ENCODE measurements at places on chromosomes 5 and 9.

GRCh38 chr5:137487600-137487999 lies 11.5 kb downstream of the SPOCK1 start:
- DNase-seq, result no peak

DNA sequence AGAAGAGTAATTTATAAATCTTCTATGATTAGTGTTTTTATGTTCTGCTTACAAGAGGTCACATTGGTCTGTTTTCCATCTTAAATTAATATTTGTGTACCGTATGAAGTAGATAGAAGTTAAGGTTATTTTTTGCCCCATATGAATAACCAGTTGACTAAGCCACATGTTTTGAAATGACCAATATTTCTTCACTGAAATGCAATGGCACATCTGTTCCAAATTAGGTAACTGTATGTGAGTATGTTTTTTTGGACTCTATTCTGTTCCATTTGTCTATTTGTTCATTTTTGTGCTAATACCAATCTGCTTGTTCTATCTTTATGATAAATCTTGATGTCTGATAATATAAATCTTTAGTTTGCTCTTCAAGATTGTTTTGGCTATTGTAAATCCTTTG lies 17.7 kb downstream of the JAK2 start:
- no peak for DNase-seq

DNA sequence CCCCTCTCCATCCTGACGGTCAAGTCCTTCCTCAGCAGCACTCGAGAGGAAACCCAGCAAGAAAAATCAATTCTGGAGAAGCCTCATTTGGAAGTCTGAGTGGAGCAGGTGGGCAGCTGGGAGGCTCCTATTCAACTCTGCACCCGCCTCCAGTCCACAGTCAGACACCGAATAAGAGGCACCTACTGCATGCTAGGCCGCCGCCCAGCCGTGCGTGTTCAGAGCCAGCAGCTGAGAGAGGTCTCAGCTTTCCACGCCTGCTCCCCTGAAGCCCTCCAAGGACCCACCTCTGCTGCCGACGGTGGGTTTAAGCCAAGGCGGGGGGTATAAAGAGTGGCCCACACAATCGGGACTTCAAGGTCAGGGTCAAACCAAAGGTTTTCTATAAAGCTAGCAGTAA lies 41.9 kb downstream of the VAV2 start:
- no peak for DNase-seq

- no peak for DNase-seq
Measured at GRCh38 chr5:7886849-7887475, 18.0 kb downstream of the MTRR start.

DNA sequence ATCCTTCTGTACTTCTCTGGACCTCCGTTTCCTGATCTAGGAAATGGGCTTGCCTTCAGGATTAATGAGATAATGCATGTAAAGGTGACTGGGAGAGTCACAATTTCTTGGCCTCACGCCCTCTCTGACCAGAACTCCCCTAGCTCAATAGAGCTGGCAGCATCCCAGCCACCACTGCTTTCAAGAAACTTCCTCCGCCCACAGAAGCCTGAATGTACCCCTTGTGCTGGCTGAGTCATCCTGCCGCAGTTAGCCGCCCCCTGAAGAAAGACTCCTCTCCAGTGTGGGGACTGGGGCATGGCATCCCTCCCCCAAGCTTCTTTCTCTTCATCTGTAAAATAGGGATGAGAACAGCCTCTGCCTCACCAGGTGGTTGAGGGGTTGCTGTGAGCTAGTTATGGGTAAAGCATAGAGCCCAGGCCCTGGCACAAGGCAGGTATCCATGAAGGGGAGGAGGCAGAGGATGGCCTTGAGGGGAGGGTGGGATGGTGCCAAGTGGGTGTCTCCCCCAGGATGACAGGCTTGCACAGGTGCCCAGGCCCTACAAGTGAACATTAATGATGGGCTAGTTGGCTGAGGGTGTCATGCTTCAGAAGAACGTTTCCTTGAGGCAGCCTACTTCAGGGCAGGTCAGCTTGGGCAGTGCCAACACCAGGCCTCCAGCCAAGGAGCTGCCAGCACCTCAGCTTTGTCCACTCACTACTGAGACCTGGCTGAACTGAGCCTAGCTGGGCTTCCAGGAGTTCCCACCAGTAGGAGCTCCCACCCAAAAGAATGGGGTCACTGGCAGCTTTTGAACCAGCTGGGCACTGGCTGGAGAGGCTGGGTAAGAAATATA lies 3.4 kb downstream of the PDLIM4 start:
- DNase-seq, result no peak

DNA sequence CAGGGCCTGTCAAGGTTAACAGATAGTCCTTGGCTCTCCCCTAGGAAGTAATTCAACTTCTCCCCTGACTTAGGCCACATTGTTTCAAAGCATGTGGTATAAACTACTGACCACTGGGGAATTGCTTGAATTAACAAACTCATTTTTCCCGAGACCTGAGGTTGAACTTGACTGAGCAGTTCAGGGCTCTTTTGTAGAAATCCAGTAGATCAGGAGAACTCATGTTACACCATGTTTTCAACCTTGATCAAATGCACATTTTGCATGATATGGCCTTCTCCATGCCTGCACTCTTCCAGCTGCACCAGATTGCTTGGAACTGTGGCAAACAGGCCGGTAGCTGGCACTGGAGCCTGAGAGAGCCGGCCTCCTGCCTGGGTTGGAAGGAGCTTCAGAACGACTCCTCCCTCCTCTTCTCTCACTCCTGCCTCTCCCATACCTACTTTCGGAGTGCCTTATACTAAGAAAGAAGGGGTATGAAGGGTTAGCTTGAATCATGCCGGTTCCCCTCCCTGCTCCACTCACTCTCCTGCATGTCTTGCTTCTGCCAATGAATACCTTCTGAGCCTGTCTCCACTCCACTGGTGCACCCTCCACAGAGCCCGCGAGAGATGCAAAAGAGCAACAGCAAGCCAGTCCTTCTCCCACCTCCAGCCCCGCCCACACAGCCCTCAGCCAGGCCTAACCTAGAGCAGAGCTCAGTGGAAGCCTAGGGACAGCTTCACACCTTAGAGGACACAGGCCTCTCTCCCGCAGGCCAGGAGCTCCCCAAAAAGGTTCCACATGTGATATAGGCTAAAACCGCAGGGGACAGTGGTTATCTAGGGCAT lies 159.4 kb downstream of the MACROH2A1 start:
- no peak for DNase-seq

DNA sequence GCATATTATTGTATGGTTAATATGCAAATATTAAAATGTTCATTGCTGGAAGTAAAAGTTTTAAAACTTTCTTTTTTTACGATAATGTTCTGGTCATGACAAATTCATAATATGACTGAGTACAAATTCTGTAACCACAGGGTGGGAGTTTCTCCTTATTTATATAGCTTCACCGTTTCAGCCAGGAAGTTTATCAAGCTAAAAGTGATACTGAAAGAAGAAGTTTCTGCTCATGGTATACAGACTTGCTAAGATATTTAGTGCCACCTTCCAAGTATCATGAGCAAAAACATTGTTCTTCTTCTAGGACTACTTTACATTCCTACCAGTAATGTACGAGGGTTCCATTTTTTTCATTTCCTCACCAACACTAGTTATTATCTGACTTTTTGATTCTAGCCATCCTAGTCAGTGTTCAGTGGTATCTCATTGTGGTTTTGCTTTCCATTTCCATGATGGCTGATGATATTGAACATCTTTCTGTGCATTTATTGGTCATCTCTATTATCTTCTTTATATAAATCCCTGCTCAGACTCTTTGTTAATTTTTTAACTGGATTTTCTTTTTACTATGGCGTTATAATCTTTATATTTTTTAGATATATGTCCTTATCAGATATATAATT lies 94.2 kb upstream of the PRRC1 start:
- DNase-seq, result no peak

DNA sequence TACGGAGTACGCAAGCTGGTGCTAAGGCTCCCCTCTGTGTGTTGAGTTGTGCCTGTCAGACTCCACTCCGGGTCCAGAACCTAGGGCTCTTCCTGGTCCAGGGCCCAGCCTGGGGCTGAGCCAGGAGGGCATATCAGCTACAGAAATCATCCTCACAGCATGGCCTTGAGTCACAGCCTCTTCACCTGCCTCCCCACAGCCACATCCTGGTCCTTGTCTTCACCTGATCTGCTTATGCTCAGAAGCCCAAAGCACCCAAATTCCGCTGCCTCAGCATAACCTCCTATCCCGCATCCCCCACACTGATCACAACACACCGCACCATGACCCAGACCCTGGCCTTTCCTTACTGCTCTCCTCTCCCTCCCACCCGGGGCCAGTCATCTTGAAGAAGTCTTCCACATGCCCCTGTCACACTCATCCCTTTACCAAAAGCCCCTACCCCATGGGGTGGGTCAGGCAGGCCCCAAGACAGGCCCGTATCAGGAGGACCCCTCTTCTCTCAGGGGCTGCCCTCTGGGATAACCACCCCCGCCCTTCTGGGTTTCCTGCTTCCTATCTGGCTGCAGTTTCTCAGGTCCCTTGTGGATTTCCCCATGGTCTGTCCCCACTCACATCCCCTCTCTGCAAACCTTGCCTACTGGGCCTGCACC lies 1.3 kb upstream of the IL3 start:
- DNase-seq, result no peak

- no peak for DNase-seq
Measured at GRCh38 chr9:131584858-131585257, 39.5 kb downstream of the PRRT1B start.

GRCh38 chr9:111272581-111272980 lies 57.4 kb downstream of the OR2K2 start:
- DNase-seq, result no peak

DNA sequence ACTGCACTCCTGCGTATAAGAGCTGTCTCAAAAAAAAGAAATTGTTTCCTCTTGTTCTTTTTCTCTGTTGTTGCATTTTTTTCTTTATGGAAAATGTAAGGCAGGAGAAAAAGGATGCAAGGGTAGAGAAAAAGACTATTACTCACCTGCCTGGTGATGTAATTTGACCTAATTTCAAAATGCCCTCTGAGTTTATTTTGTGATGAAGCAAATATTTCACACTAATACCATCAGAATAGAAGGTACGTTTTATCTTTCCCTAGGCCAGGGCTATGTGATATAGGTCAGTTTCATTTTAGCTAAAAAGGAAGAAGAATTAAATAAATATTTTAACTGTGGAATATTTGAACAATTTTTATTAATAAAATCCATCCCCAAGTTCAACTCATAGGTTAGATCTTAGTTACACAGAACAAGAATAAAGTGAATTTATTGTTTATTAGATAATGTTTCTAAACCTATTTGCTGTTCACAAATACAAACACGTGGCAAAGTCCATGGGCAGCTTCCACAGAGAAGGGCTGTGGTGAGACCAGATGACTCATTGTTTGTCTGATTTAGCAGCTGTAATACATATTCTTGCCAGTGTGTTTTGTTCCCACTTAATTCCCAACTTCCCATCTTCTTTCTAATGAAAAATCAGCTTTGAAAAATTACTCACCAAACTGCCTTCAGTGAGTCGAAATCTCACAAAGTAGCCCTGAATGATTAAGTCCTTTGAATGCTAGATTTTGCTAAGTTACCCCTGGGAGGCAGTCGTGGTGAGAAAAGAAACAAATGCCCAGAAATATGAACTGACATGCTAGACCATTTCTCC lies 52.8 kb upstream of the CCDC112 start:
- no peak for DNase-seq

GRCh38 chr9:88706193-88707113 lies 171.5 kb downstream of the NXNL2 start:
- DNase-seq, result no peak

GRCh38 chr5:1244976-1245375 lies 19.8 kb downstream of the SLC6A18 start:
- DNase-seq, result no peak

GRCh38 chr5:138656916-138657315 lies 81.7 kb upstream of the HSPA9 start:
- DNase-seq, result no peak

DNA sequence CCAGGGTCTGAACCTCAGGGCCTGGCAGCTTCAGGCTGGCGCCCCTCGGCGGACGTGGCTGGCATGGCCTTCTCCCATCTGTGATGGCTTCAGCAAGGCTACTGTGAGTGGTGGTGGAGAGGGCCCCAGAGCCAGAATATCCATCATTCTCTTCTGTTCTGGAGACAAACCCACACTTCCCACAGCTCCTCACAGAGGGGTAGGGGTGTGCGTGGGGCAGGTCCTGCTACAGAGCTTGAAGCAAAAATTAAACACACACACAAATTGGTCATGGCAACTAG lies 9.6 kb downstream of the GPX3 start:
- DNase-seq, result no peak

GRCh38 chr9:82149501-82149946 lies 161.0 kb downstream of the SPATA31D1 start:
- DNase-seq, result no peak

- DNase-seq, result no peak
Measured at GRCh38 chr9:37246826-37247225, 126.5 kb downstream of the ZCCHC7 start.

GRCh38 chr5:71600783-71601182 lies 13.6 kb downstream of the MCCC2 start:
- no peak for DNase-seq

- no peak for DNase-seq
Measured at GRCh38 chr9:136228107-136228875, 17.3 kb downstream of the QSOX2 start.

GRCh38 chr5:92017776-92018175 lies 634.7 kb upstream of the ARRDC3 start:
- no peak for DNase-seq

DNA sequence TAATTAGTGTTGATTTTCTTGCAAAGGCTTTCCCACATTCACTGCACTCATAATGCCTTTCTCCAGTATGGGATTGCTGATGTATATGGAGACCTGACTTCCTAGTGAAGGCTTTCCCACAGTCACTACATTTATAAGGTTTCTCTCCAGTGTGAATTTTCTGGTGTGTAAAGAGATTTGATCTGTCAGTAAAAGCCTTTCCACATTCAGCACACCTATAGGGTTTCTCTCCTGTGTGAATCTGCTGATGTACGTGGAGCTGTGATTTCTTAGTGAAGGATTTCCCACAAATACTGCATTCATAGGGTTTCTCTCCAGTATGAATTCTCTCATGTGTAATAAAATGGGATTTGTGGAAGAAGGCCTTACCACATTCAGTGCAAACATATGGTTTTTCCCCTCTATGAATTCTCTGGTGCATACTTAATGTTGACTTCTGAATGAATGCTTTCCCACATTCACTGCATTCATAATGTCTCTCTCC lies 31.1 kb downstream of the ZNF484 start:
- no peak for DNase-seq

DNA sequence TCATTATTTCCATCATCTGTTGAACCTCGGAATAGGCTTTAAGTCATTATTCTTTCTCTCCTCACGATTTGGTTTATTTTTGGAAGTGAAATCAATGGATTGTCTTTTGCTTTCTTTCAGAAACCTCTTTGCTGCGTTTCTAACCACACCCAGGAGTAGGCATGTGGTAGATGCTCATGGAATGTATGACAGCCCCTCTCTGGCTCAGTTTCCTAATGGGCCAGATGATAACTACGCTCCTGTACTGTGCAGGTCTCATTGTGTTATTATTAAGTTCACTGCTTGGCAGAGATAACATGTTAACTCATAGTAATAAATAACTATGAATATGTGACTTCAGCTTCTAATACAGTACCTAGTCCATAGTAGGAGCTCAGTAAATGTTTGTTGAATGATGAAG lies 175.5 kb upstream of the KLF4 start:
- DNase-seq, result no peak
